CD4-positive, alpha-beta T cell treated with Interleukin-12 subunit alpha and Interleukin-12 subunit beta, for 1 hour (primary cell): ENCODE measurements at places on chromosomes 6 and 20.

DNA sequence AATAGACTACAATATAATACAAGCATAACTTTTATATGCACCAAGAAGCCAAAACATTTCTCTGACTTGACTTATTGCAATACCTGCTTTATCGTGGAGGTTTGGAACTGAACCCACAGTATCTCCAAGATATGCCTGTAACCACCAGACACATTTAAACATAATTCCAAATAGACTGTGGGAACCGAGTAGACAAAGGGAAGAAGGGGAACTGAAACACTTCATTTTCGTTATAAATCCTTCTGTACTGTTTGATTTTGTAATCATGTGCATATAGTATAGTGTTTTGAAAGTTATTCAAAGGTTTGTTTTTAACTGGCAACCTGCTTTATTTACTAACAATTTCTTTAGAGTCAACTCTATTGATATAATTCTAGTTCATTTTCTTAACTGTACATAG, 154.9 kb upstream of the BEND6 start:
- DNase-seq: no peak

DNA sequence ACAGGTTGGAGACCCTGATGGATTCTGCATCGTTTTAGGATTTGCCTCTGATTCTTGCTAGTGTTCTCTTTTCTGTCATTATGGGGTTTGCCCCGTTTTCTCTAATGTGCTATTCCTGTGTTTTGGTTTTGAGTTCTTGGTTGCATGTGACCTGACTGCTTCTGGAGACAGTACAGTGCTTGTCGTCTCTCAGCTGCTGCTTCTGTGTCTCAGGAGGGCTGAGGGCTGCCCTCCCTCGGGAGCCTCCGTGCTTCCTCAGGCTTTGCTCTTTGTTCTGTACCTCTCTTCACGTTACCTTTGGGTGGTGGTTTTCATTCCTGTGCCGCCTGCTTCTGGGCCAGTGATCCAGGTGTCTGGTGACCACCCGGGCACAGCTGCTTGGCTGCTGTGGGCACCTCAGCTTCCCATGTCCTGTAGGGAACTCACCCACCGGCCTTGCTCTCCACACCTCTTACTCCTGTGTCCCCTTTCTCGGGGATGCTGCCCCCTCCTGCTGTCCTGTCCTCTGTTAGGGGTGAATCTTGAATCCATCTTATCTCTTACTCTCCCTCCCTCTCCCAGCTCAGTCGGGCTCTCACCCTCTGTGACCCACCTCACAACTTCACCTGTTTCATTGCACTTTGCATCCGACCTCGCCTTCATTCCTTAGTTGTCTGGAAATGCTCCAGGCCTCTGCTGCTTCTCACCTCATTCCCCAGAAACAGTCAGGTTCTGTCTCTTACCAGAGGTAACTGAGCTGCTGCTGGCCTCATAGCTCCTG, 33.2 kb downstream of the PANK2 start:
- DNase-seq: no peak

DNA sequence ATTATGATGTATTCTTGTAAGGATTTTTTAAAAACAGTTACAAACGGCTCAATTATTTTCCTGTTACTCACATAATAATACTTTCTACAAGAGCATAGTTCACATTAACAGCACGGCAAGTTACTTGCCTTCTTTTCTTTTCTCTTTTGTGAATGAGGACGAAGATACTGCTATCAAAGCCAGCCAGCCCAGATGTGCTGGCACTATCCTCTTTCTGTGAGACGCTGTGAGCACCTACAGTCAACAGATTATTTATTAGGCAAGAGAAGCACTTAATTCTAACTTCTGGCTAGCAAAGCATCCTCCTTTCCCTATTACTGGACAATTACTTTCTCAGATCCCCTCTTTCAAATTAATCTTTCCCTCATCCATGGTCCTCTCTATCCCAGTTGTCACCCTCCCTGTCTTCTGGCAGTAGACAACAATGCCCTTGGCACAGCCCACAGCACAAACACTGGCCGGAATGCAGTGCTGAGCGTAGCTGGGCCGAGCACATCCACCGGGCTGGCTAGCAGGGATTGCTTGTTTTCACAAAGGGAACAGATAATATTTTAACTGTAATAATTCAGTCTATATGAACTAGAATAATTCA, 262.1 kb downstream of the FOXC1 start:
- no peak for DNase-seq

- DNase-seq: no peak
Measured at GRCh38 chr6:159718634-159719033, 8.7 kb upstream of the WTAP start.

DNA sequence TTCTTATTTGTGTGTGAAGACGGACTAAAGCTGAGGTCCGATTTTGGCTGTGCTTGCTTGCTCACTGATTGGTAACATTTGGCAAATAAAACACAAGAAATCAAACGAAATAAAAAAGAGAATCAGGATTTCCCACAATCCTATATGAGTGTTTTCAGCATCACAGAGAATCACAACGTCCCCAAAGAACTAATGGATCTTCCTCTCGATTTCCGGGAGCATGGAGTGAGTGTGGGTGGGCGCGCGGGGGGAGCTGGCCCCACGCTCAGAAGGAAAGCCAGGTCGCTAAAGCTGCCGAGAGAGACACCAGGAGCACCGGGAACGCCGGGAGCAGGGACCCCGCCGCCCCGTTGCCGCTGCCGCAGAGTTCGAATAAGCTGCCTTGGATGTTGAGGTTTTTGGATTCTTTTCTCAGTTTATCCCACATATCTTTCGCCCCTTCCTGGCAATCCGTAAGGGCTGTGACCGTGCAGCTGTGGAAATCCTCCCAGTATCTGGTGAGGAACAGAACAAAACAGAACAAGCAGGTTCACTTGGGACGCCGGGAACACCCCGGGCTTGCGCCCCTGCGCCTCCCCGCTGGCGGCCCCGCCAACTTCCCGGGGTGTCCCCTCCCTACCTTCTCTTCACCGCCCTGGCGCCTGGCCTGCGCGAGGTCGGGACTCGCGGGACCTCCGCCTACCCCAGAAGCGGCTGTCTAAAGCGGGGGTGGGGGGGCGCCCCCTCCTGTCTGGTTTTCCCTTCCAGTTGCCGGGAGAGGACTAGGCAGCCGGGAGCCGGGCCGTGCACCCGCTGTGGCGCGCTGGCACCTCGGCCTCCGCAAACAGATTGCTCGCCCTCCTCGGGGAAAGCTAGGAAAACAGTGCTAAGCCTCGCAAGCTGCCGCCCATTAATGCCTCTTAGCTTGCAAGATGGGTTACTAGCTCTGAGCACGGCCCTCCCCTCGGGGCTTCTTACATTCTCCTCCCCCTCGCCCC, 7.7 kb downstream of the NRN1 start:
- no peak for DNase-seq

- DNase-seq: no peak
Measured at GRCh38 chr6:82380566-82381185, 17.1 kb downstream of the TPBG start.

- no peak for DNase-seq
Measured at GRCh38 chr6:1215023-1215422, 96.9 kb upstream of the FOXQ1 start.

DNA sequence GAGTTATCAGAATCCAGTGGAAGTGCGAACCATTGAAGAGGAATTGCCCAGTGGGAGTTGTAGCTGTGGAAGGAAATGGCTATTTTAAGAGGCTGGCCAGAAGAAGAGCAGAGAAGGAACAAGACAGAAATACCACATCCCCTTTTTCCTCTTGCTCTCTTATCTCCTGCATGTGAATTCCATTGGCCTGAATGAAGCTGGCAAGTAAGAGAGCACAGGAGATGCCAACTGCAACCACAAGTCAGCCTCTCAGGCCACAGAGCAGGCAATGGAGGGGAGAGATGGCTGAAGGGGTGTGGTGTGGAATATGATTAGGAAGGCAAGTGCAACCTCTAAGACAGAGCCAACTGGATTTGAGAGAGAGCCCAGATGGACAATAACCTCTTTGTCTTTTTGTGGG, 362.7 kb upstream of the IMPG1 start:
- no peak for DNase-seq

GRCh38 chr6:90434094-90434493, 137.5 kb upstream of the BACH2 start:
- DNase-seq: no peak

DNA sequence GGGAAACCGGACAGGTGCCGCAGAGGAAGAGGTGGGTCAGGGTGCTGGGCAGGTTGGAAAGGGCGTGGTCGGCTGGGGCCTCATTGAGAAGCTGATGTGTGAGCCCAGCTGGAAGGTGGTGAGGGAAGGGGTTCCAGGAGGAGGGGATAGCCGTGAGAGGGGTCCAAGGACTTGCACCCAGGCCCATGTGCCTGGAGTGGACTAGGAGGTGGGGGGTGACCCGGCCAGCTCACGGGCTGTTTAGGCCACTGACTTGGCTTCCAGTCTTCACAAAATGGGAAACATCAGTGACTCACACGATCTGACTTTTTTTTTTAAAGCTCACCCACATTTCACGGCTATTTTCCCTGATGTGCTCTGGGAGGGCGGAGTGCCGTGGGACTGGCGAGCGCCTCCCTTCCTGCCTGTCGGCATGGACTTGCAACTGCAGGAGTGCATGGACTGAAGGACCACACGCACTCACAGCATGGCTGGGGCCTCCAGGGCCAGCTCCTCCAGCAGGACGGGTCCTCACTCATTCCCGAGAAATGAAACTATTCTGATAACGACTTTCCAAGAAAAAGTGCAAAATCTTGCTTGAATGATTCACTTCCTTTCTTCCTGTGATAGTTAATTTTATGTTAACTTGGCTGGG, 13.5 kb upstream of the PDE10A start:
- DNase-seq: no peak

DNA sequence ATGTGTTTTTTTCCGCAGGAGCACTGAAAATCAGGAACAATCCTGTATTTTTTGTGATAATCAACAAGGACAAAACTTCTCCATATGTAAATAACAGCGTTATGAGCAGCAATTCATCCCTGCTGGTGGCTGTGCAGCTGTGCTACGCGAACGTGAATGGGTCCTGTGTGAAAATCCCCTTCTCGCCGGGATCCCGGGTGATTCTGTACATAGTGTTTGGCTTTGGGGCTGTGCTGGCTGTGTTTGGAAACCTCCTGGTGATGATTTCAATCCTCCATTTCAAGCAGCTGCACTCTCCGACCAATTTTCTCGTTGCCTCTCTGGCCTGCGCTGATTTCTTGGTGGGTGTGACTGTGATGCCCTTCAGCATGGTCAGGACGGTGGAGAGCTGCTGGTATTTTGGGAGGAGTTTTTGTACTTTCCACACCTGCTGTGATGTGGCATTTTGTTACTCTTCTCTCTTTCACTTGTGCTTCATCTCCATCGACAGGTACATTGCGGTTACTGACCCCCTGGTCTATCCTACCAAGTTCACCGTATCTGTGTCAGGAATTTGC, at the start of gene TAAR6:
TSS of gene TAAR6 (plus strand) at position 102 of the 557 bp plus-strand sequence. CDS start at position 102, 0 bp downstream.
- DNase-seq: no peak

GRCh38 chr6:10585209-10585845, 64.2 kb downstream of the GCNT2 start:
- DNase-seq: no peak

- no peak for DNase-seq
Measured at GRCh38 chr6:10676403-10676802, 18.0 kb downstream of the C6orf52 start.

GRCh38 chr6:153032255-153032882, 29.9 kb upstream of the MTRF1L start:
- no peak for DNase-seq

DNA sequence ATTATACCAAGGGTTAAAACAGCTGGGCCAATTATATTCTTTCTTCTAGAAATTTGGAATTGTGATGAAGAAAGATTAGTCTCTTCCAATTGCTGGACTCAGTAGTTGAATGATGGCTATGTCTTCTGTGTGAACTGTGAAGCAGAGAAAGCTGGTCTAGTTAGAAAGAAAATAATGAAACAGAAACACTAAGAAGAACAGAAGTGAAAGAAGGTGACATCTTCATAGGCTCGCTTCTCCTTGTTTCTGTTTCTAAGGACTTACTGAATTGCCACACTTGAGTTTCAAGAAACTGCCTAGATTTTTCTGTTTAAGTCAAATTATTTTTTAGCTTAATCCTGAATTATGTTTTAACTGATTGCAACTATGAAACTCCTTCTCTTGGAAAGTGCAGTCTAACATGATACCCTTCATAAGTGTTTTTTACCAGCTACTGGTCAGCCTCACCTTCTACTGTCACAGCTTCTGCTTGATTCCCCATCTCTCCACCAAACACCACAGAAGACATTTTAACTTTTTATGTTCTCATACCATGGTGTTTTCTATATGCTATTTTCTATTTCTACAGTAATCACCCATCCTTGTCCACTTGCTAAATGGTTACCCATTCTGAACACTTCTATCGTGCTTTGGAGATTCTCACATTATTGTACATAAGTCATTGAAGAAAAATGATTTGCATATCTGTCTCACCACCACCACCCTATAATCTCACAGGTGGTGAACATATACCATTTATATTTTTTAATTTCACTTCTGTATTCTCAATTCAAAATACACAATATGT, 268.8 kb downstream of the GRIK2 start:
- DNase-seq: no peak

- DNase-seq: no peak
Measured at GRCh38 chr6:156280065-156280464, 497.1 kb upstream of the ARID1B start.

GRCh38 chr6:106997392-106998158, 23.0 kb upstream of the CD24 start:
- DNase-seq: peak; percentile 48

GRCh38 chr6:168596344-168596743, 155.4 kb downstream of the SMOC2 start:
- DNase-seq: no peak

DNA sequence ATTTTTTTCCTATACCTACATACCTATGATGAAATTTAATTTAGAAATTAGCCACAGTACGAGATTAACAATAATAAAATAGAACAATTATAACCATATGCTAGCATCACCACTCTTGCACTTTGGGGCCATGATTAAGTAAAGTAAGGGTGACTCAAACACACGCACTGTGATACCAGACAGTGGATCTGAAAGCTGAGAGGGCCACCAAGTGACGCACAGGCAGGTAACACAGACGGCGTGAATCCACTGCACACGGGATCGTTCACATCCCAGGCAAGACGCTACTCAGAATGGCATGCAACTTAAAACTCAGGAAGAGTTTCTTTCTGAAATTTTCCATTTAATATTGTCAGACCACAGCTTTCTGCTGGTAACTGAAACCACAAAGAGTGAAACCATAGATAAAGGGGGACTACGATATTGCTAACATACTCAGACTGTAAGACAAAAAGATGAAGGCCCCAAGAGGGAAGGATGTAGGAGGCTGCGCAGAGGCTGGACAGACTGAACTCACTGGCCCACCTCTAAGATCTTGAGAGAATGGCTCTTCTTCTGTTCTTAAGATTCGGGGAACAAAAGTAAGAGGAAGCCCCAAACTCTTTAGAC, 17.9 kb downstream of the RRBP1 start:
- DNase-seq: no peak

DNA sequence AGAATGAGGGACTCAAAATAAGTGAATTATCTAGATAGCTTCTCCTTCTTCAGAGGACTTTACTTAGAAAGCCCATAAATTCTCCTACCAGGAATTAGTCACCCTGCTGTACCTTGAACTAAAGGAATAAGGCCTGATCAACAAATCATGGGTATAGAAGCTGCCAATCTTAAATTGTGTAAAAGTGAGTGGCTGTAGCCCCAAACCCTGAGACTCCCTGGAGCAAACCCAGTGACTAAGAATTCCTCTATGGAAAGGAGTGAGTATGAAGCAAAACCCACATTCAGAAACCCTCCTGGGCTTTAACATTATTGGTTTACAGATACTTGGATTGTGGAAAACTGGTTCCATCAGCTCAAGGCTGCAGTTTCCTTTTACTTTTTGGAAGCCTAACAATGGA, 285.8 kb upstream of the TBX18 start:
- no peak for DNase-seq
